ENCODE measurements at places on chromosomes 1 and 21.
A peak's percentile ranks its signal among the peaks of the same experiment; 100 is the strongest.

- DNase-seq: no peak
Observed at GRCh38 chr1:182715531-182715930, 31.1 kb upstream of the RGS8 start.

GRCh38 chr1:186082235-186082937 is 292.7 kb downstream of the TPR start:
- peak; percentile 89 for DNase-seq

DNA sequence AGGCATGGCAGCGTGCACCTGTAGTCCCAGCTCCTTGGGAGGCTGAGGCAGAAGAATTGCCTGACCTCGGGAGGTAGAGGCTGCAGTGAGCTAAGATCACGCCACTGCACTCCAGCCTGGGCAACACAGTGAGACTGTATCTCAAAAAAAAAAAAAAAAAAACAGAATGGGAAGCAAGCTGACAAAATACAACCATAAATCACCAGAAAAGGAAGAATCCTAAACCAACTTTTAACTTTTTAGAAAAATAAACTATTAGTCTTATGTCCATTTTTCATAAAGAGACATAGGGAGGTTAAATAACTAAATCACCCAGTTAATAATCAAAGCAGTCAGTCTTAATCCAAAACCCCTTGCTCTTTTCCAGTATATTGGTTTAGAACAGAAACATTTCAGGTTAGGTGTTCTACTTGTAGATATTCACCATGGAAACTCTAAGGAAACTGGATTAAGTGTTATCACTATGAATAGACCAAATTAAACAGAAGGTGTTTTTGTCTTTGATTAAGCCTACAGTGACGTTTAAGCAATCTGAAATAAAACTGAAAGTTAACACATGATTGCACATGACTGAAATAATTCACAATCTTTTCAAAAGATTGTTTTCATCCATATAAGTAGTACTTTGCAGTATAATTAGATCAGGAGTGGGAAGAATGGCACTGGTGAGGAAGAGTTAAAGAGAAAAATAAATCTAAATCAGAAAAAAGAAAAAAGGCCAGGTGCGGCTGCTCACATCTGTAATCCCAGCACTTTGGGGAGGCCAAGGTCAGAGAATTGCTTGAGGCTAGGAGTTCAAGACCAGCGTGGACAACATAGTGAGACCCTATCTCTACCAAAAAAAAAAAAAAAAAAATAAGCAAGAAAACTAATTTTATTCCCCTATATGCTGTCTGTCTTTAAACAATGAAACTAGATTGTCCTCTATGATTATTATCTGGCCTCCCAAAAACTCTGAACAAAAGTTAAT is 9.6 kb downstream of the CDC42BPA start:
- no peak for DNase-seq

- DNase-seq: no peak
Observed at GRCh38 chr1:93111561-93111960, 32.5 kb downstream of the MTF2 start.

DNA sequence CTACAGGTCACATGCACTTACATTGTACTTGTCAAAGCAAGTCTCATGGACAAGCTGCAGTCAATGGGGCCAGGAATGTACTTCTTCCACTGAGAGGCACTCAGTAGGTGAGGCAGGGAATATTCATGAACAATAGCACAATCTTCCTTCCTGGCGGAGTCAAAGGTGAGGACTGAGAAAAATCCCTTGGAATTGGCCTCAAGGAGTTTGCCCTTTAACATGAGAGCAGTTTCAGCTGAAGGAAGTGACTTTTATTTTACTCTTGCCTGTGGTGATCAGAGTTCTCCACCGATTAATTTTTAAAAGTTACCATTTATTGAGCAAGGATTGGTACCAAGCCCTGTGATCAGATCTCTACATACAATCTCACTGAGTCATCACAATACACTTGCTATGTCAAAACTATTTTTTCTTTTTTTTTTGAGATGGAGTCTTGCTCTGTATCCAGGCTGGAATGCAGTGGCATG is 11.2 kb upstream of the AK2 start:
- DNase-seq: no peak
